NCI-H2171 treated with DMSO at 0.1 percent for 48 hours (cell line): ENCODE measurements at places on chromosomes 12 and 14.
A peak's percentile ranks its signal among the peaks of the same experiment; 100 is the strongest.

DNA sequence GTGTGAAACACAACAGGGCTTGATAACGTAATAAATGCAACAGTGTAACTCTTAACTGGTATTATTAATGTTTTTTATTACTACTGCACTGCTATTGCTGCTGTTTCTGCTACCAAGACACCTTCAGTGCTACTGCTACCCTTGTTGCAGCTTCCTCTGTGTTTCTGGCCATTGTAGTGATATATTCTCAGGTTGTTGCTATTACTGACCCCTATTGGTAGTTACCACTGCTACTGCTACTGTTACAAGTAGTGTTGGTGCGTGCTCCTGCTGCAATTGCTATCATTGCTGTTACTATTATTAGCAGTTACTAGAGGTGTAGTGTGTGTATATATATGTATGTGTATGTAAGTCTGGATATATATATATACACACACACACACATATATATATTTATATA is 87.2 kb upstream of the PTPRB start:
- DNase-seq: no peak

GRCh38 chr14:32588448-32589320 is 259.6 kb downstream of the AKAP6 start:
- no peak for DNase-seq

GRCh38 chr12:1130571-1130970 is 139.5 kb downstream of the ERC1 start:
- no peak for DNase-seq

- no peak for DNase-seq
Measured at GRCh38 chr12:51401020-51401419, 9.8 kb upstream of the GALNT6 start.

- DNase-seq: no peak
Measured at GRCh38 chr14:103343164-103343879, 9.3 kb downstream of the EIF5 start.

GRCh38 chr14:66619952-66620351 is 112.0 kb downstream of the GPHN start:
- no peak for DNase-seq

GRCh38 chr14:70043001-70043400 is 145.8 kb downstream of the SLC8A3 start:
- DNase-seq: no peak

DNA sequence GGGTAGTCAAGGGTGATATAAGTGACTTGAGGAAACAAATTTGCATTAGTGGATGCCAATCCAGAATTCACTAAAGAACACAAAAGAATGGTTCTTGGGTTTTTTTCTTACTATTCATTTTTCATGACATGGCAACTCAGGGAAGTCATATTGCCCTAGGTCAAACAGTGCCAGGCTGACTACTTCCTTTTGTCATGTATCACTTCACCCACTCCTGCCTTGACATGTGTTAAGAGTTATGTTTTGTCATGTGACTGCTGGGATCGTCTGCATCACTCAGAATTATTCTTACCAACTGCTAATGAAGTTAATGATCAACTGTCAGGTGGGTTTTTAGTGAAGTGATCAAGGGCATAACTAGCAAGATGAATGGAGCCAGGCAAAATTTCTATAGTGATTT is 74.2 kb downstream of the PRORP start:
- no peak for DNase-seq

DNA sequence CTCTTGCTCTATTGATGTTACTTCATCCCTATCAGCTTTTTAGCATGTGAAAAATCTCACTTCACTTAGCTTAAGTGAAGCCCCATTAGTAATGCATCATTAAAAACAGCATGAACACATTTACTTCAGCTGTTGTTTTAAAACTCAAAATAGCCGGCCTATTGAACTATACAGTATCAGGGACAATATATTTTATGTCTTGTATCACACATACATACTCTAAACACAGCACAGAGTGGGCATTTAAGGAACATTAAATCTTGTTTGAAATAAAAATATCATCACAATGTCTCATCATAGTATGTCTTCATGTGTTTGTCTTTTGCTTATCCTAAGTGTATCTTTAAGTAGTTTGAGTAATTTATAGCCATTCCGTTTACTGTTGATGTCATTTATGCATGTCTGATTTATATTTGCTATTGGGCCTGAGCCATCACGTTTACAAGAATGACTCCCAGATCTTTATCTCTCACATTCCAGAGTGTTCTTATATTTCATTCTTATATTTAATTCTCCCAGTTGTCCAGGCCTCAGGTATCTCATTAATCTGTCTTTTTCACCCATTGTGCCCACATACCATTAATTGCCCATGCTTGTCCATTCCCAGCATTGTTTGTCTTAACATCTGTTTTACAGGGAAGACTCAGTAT is 57.5 kb downstream of the ARHGAP5 start:
- peak; percentile 42 for DNase-seq

- DNase-seq: no peak
Measured at GRCh38 chr14:81208489-81208888, 12.3 kb downstream of the GTF2A1 start.

DNA sequence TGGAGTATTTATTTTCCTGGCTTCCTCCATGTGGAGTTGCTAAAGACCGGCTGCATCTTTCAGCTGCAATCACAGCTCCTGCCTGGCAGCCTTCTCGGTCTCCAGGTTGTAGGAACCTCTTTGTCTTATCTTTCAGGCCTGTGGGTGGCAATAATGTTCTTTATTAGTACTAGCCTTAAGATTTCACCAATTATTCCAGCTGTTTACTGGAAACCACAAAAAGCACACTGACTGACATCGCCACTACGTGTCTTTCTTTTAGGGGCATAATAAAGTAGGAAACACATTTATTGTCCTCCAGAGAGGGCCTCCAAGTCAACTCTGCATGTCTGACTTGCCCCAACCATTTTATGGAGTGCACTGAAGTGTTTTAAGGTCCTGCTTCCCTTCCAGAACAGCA is 1116.5 kb upstream of the TMEM132C start:
- no peak for DNase-seq

DNA sequence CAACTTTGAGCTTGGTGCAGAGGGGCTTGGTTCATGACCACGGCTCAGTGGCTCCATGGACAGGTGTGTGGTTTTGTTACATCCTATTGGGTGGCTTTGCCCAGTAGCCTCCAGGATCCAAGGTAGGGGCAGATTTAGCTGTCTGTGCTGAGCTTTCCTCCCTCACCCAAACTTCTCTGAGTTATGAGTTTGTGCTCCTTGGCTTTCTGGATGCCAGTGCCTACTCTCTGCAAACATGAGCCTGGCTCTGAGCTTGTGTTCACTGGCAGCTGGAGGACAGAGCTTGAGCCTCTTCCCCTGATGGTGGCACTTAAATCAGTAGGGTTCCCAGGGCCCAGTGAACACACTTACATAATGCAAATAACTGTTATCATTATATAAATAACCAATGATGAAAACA is 45.3 kb upstream of the HECTD1 start:
- DNase-seq: no peak

GRCh38 chr12:10505620-10506019 is at the start of gene EIF2S3B:
Gene EIF2S3B, plus strand, starts transcription at chr12:10505890. Its CDS starts 13 bp downstream, at chr12:10505903.
- DNase-seq: no peak

- DNase-seq: no peak
Measured at GRCh38 chr12:95411057-95411456, 62.9 kb upstream of the METAP2 start.

GRCh38 chr14:24761141-24761540 is 127.2 kb upstream of the GZMB start:
- DNase-seq: no peak
